ENCODE measurements at places on chromosomes 7 and 10.
A peak's percentile ranks its signal among the peaks of the same experiment; 100 is the strongest.

DNA sequence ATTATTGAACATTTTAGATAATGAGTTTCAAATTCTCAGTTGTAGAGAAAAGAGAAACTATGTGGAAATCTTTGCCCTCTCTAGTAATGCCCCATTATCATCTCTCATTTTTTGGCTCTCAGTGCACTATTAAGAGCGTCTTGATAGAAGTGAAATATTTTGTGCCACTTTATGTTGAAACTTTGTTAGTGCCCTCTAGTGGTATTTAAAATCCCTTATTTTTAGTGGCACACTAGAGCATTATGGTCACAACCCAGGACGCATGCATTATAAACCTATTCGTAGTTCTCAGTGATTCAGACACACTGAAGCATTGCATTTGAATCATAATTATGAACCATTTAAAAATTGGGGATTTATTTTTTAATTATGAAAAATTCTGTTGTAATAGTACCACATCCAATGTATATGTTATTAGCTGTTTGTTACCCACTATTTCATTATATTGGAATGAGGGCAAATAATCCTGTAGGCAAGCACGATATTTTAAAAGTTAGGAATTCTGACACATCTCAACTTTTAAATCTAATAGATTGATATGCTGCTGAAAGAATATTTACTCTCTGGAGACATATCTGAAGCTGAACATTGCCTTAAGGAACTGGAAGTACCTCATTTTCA, 21.9 kb downstream of the PDCD4 start:
- DNase-seq: no peak

DNA sequence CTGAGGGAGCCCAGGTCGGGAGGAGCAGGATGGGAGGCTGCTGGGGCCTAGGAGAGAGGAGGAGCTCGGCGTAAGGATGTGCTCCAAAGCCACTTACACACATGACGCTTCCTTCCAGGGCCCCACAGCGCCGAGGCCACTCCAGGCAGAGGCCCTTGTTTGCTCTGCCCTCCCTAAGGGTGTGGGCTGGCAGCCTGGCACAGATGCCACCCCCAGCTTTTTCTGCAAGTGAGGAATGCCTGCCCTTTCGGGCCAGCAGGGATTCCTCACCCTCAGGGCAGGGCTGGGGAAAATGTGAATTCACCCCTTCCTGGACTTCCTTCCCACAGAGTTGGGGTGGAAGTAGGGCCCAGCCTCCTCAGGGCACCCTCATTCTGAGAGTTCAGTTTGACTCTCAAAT, 5.6 kb upstream of the AQP1 start:
- DNase-seq: peak; percentile 37

- DNase-seq: peak; percentile 2
These were observed 213.0 kb downstream of the PTPRN2 start for GRCh38 chr7:158374586-158374985.

- no peak for DNase-seq
These were observed 128.6 kb downstream of the APBB1IP start for GRCh38 chr10:26566525-26567350.

GRCh38 chr7:24863626-24864025, 106.4 kb upstream of the GSDME start:
- DNase-seq: no peak

GRCh38 chr7:142860968-142861367, 6.1 kb downstream of the EPHB6 start:
- DNase-seq: no peak

- no peak for DNase-seq
These were observed 183.5 kb downstream of the RNF133 start for GRCh38 chr7:122515404-122515803.

- DNase-seq: no peak
These were observed 219.5 kb downstream of the DIP2C start for GRCh38 chr10:469947-470338.

DNA sequence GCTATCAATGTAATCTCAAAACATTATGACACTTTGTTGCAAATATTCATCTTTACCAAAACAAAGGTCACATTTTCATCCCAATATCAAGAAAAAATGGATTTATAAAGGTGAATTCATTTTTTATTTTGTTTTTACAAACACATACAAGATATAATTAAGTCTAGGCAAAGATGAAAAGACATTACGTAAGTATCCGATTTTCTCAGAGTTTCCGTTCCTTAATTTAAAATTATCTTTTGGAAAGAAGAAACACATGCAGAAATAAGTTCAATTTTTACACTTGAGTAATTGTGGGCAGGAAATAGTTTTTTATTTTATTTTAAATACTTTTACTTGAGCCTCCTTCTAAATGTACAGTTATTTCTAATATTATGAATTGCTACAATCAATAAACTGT, 24.6 kb downstream of the RTKN2 start:
- DNase-seq: no peak

- DNase-seq: no peak
These were observed 118.2 kb upstream of the PPIF start for GRCh38 chr10:79229071-79229541.

- no peak for DNase-seq
These were observed 48.4 kb downstream of the ZCCHC24 start for GRCh38 chr10:79397051-79397450.
